ENCODE measurements at places on chromosomes 7 and 10.

DNA sequence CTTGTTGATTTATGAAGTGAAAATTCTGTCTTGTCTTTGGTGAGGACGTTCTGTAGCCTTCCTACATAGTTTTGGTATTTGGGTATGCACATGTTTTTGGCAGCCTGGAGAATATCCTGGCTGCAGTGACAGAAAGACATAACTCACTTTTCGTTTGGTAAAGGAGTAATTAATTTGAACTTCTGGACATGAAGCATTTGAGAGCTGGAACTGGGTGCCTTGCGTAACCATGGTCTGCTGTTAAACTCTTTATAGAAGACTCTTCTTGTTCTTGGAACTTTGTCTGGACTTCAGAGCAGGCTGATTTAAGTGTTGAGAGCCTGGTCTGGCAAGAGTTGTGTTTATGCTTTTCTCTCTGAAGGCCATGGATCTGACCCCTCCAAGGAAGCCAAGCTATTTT is 231.3 kb downstream of the LRMDA start:
- DNase-seq, result peak; percentile 96

DNA sequence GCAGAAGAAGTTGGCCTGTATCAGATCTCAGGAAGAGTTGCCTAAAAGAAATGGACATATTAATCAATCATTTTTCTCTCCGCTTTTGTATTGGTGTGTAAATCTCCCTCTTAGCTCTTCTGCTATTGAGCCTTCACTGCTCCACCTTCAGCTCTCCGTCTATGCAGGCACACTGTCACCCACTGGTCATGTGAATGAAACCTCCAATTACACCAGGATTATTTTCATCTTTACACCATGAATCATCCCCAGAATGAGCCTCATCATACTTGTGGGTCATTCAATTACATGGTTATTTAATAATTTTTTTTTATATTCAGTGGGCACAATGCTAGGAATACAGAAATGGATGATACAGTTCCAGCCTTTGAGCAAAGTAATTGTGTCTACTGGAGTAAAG is 92.6 kb downstream of the LRRC4 start:
- peak; percentile 87 for DNase-seq

DNA sequence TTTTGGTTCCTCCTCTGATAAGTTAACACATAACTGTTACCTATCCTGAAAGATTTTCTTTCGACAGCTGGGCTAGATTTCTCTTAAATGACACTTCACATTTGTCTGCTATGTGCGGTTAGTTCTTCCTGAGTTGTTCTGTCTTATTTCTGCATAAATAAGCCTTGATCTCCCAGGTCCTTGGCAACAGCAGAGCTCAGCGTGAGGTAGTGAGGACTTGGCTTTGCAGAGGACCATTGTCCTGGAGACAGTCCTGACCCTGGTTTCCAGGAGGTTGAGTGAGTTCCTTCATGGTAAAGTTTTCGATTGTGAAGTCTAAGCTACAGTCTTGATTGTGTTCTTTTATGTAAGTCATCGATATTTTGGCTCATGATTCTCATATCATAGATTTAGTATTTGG is 23.7 kb downstream of the SND1 start:
- DNase-seq, result peak; percentile 20

- no peak for DNase-seq
Observed at GRCh38 chr7:72674394-72674793, 153.6 kb downstream of the TYW1B start.

GRCh38 chr7:110790992-110791391 is 299.9 kb upstream of the LRRN3 start:
- DNase-seq, result peak; percentile 4

GRCh38 chr10:30783939-30784501 is 154.5 kb upstream of the LYZL2 start:
- DNase-seq, result peak; percentile 81

DNA sequence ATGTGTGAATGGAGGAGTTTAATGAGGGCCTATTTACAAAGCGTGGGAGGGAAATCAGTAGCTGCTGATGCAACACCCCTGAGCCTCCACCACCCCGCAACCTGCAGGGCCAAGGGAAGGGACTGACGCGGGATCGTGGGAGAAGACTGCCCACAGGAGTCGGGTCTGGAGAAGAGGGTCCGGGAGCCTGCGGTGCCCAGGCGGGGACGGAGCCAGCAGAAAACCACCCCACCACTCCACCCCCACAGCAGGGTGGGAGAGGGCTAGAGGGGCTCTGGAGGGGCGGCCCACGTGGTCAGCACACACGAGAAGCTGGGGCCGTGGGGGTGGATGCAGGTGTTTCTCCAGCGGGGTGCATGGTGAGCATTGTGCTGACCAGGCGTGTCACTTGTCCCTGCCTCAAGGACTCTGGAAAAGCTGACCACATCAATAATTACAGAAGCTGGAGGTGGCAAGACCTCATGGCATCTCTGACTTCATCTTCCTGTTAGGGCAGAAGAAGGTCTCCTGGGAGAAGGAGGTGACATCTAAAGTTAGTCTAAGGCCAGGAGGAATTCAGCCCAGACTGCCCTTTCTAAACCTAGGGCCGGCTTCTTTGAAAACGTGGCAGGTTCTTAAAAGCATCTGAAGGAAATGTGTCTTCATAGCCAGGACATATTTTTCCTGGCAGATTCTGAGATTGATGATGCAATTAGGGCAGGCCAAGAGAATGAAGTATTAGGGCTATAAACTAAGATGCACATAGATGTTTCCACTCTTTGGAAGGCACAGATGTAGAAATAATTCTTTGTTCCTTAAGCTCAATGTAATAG is 150.9 kb downstream of the RGS10 start:
- DNase-seq, result no peak

GRCh38 chr7:92432299-92432946 is 14.9 kb upstream of the GATAD1 start:
- DNase-seq, result no peak

GRCh38 chr7:1943933-1944618 is 274.0 kb downstream of the ELFN1 start:
- DNase-seq, result no peak

DNA sequence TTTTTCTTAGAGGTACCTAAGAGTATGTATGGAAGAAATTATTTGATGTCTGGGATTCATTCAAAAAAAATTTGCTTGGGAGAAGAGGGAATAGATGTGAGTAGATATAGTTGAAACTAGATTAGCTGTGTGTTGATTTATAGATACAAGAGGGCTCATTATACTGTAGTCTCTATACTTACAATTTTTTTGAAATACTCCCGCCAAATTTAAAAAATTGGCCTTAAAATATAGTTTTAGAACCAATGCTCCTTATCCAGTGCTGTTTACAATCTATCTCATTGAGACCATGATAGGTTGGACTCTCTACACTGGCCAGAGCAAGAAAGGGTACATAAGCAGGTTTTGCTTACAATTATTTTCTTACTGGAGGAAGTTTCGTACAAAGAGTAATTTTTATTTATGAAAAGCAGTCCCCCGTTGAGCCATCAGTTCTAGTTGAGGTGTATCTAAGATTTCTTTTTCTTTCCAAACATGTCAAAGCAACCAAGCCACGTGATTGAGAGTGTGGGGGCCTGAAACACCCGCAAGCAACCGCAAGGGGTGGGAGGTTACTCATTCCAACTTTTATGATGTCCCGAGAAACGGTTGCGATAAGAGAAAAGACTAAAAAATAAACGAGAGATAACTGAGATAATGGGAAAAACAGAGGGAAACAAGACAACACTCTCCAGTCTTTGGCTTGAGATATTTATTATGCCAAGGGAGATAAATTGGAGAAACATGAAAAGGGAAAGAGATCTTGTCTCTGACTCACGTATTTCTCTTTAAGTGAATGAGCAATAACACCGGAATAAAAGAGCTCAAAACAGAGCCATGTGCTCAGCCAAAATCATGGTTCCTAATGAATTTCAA is 729.2 kb downstream of the LRMDA start:
- DNase-seq, result peak; percentile 20

- DNase-seq, result no peak
Observed at GRCh38 chr7:107865956-107866775, 24.8 kb upstream of the DLD start.

- peak; percentile 72 for DNase-seq
Observed at GRCh38 chr7:5755704-5756504, 25.6 kb downstream of the RNF216 start.

DNA sequence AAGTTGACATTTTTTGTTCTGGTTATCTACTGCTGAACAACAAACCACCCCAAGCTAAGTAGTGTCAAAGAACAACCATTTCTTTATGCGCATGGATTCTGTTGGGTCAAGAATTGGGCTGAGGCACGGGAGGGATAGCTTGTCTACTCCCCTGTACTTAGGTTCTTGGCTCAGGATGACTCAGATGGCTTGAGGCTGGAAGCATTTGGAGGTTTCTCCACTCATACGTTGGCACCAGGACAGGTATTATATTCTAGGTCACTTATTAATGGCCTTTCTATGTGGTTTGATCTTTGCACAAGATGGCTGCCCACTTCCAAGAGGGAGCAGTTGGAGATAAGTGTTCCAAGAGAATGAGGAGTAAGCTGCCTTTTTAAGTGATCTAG is 11.8 kb upstream of the TFAM start:
- DNase-seq, result peak; percentile 10

GRCh38 chr10:19576576-19576975 is 239.7 kb upstream of the PLXDC2 start:
- no peak for DNase-seq

GRCh38 chr10:68096913-68097516 is 12.3 kb upstream of the MYPN start:
- peak; percentile 96 for DNase-seq

DNA sequence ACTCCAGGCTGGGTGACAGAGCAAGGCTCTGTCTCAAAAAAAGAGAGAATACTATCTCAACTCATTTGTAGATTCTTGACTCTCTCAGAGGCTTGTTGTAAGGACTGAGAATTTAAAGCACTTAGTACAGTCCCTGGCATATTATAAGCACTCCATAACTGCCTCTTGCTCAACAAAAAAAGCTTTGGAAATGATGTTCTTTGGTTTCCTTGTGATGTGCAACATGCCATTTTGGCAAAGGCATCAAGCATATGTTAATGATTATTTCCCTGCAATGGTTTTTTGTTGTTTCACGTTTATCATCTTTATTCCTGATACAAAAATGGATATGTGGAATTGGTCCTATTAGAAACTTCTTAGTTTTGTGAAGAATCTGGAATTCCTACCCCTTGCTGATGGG is 15.7 kb downstream of the NOLC1 start:
- no peak for DNase-seq

DNA sequence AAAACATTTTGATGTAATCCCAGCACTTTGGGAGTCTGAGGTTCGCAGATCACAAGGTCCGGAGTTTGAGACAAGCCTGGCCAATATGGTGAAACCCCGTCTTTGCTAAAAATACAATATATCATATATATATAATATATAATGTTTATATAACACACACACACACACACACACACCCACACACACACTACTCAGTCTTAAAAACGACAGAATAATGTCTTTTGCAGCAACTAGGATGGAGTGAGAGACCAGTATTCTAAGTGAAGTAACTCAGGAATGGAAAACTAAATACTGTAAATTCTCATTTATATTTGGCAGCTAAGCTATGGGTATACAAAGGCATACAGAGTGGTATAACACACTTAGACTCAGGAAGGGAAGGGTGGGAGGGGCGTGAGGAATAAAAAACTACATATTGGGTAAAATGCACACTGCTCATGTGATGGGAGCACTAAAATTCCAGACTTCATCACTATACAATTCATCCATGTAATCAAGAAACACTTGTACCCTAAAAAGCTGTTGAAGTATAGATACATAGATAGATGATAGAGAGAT is 231.2 kb upstream of the SEMA3A start:
- DNase-seq, result no peak

- DNase-seq, result no peak
Observed at GRCh38 chr10:102712089-102712488, 2.1 kb downstream of the ARL3 start.

DNA sequence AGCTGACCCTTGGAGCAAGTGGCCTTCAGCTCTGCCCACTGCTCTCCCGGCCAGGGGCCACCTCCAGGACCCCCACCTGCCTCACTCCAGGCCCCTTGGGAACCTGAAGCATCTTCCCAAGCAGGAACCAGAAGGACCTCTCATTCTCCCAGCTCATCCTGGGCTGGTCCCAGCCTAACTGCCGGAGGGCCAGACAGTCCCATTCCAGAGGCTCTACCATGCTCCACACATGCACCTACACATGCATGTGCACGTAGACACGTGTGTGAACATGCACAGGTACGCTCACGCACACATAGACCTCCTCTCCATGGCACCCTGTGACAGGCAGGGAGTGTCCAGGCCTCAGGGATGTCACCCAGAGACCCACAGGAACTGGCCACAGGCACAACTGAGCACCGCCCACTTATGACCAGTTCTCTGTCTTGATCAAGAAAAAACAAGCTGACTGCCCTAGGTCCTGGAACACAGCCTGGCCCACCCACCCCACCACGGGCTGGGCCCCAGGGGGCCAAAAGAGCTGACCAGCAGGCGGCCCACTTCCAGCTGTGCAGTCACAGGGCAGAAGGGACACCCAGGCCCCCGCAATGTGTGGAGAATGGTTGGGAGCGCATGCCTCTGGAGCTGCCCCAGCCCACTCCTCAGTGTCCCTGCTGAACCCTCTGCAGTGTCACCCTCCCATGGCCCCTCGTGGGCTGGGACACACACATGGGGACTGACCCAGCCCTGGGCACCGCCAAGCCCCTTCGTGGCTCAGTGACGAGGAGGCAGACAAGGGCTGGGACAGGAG is 43.4 kb downstream of the CAMK2B start:
- no peak for DNase-seq

GRCh38 chr7:100667331-100668068 is 6.0 kb upstream of the GNB2 start:
- DNase-seq, result no peak

DNA sequence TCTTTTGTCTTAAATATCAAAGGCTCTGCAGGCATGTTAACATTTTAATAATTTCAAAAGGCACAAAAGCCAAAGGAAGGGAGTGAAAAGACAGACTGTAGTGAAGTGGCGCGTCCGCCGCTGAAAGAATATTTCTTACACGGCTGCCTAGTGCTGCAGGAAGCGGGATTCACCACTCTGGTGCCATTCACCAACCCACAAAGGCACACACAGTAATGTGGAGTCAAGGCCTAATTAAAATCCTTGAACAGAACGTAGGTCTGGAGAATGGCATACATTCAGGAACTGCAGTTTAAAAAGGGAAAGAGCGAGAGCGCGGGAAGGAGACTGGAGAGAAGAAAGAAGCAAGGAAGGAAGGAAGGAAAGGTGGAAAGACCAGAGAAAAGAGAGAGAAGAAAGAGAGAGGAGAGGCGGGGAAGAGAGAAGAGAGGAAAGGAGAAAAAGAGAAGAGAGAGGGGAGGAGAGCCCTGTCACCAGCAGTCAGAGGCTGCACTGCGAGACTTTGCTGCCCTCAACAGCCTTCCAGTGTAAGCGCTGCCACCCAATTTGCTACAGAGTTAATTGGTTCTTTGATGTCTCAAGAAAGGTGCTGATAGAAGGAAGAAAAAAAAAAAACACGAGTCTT is 554.0 kb downstream of the MDFIC start:
- DNase-seq, result peak; percentile 17

- DNase-seq, result no peak
Observed at GRCh38 chr10:129761197-129761972, 202.7 kb downstream of the EBF3 start.

DNA sequence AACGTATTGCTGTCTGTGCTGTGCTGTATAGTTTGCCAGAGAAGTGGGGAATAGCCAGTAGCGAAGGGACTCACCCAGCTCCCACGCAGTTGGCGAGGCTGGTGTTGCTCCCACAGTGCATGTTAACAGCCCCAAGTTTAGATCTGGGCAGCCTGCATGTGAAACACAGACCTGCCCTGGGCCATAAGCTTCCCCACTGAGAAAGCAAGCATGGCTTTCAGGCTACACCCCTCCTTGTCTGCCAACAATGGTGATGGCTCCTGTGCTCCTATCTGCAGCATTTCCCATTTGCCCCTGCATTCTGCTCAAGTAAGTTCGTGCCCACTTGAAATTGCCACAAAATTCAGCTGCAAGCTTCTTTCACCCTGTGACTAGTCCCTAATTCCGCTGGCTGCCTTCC is 57.5 kb downstream of the IPMK start:
- no peak for DNase-seq
